Activated CD4-positive, alpha-beta T cell treated with anti-CD3 and anti-CD28 coated beads, Interleukin-10, Interleukin-2, amounts not matched to agents 100 ng/mL and 50 ng/mL, durations not matched to agents 16 hours and 8 hours (primary cell): ENCODE measurements at places on chromosomes 4 and X.

DNA sequence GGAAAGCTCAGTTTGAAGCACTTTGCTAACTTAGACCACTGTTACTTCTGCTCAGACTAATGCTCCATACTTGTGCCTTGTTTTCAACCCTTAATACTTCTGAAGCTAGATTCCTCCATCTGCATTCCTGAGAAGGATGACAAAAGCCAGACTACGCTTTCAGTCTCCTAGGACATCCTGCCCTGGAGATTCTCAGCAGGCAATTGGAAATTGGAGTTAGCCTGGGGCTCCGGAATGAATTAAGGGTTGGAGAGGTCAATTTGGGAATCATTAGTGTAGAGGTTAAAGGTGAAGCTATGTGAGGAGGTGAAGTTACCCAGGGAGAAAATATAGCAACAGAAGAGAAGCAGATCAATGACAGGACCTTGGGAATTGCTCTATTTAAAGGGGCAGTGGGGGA lies 215.9 kb upstream of the MBNL3 start:
- no peak for DNase-seq

DNA sequence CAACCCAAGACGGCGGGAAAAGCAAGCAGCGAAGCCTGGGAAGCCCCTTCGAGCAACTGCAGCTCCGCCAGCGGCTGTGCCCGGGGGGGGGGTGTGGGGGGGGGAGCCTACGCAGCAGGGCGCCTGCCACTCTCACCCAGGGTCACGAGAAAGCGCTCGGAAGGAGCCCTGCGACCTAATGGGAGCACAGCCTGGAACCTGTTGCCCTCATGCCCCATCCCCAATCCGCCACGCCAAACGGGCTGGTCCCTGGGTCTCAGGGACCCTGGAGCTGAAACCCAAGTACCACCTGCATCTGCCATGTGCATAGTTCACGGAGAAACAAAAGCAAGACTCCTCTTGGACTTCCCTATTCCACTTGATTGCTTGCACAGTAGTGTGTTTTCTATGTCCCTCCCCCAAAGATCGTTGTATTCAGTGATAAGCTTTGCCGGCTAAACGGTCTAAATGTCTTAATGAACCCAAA lies 359 bp upstream of the GAB3 start:
- DNase-seq, result no peak

DNA sequence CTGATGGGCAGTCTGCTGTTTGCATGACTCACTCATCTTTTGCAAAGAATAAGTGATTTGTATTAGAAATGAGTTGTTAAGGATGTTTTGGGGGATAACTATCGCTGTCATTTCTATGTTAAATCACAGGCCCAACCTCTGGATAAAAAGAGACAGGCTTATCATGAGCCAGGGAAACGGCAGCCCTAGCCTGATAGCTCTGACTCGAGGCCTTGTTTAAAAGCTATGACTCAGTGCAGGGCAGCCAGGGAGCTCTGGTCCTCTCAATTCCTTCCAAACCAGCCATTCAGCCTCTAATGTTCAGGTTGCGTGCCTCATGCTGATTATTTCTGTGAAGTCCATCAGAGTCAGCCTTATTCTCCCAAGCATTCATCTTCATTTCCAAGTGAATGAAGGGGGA lies 305.9 kb upstream of the HAND2 start:
- DNase-seq, result no peak

GRCh38 chr4:177182166-177182565 lies 127.5 kb upstream of the NEIL3 start:
- DNase-seq, result no peak

GRCh38 chr4:23932901-23933308 lies 43.1 kb upstream of the PPARGC1A start:
- no peak for DNase-seq

GRCh38 chrX:106050054-106050453 lies 11.5 kb upstream of the SERPINA7 start:
- no peak for DNase-seq

DNA sequence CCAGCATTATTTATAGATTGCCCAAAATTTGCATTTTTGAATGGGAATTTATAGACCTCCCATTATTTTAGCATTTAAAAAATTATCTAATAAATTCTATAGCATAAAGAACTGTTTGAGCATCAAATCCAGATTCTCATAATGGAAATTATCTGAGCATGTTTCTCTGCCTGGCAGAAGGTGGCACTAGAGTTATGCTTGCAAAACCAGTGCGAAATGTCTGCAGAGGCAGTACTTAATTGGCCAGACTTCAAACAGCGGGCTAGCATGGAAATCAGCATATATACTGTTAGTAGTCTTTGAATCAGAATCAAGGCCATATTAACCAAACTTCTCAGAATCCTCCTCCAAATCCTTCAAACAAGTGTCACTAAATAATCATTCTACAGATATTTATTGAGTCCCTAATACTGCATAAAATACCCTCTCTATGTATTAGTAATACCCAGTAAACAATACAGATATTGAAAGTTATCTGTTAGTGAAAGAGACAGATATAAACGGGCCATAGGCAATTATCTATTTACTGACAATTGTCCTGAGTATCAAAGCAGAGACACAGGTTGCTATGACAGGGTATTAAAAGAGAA lies 78.7 kb upstream of the DCLK2 start:
- DNase-seq, result peak; percentile 34

- no peak for DNase-seq
These were observed 47.8 kb upstream of the DDX53 start for GRCh38 chrX:22952010-22952409.

DNA sequence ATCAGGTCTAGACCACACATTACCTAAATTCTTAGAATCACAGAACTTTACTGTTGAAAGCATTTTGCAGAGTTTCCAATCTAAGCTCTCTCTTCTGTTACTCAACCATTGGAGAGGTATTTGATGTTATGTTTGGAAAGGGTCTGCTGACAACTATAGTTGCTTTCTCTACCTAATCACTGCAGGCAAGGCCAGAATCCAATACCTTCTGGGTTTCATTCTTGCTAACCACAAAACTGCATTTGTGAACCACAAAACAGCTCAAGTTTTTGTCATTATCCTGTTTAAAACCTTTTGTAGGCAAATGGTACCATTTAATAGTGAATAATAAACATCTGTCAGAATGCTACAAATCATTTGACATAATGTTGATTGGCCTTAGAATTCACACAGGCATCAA lies 380.1 kb downstream of the GASK1B start:
- no peak for DNase-seq
